SIG-M5 (cell line): ENCODE measurements at places on chromosomes 16 and 17.

- DNase-seq: no peak
These were observed 54.9 kb downstream of the BRIP1 start for GRCh38 chr17:61808442-61808841.

DNA sequence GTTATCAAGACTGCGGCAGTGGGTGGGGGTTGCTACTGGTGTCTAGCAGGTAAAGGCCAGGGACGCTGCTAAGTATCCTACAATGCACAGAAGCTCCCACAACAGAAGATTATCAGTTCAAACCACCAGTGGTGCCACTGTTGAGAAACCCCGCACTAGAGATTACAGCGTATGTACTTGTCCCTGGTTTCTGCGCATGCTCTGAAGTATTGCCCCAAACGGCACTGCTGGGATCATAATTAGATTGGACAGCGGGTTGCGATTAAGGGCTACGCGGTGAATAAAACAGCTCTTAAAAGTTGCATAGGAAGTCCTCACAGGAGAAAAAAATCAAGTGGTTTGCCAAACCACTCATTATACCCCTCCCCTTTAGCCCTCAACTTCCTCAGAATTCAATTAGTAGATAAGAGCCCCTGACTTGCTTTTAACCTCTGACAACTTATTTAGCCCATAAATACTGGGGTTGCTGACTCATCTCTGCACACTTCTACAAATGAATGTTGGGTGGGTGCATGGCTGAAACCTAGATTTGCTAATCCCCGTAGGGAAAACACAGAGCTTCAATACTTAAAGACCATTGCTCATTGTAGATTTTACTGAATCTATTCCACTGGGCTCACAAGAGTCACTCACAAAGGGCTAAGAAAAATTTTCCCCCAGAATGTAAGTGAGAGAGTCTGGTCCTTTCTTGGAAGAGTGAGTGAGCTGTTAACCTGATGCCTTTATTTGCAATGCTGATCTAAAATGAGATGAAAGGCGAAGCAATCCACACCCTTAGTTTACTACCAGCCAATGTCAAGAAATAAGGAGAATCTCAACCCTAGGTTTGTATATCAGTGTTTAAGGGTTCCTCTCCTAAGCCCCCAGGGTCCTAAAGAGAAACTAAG is 91.8 kb downstream of the RGS9 start:
- DNase-seq: peak; percentile 72

DNA sequence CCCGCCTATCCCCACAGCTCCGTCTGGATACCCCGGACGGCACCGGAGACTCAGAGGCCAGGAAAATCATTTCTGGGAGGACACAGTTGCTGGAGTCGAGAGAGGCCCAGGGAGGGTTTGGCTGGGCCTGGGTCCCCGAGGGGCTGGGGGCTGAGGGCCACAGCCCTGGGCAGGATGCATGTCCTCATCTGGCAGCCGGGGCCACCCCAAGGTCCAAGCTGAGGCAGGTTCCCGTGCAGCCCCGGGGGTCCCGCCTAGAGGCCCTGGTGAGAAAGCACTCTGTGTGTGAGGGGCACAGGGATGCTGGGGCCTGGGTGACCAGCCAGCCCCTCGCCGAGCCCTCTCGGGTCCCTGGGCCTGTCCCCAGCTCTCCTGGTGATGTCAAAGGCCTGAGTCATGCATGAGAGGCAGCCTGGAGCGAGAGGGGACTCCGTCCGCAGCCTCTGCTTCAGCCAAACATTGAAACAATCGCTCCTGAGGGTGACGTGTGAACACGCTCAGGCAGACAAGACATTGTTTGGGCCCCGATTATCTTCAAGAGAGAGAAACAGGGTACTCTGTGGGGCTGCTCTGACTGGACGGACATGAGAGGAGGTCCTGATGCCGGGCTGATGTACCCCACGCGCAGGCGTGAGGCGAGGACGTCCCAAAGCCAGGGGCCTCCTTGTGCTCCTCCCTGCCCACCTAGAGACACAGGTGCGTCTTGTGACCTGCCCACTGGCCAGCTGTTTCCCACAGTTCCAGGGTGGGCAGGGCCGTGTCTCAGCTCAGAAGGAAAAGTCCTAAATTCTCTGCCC is 25.8 kb upstream of the C1QTNF8 start:
- DNase-seq: no peak

DNA sequence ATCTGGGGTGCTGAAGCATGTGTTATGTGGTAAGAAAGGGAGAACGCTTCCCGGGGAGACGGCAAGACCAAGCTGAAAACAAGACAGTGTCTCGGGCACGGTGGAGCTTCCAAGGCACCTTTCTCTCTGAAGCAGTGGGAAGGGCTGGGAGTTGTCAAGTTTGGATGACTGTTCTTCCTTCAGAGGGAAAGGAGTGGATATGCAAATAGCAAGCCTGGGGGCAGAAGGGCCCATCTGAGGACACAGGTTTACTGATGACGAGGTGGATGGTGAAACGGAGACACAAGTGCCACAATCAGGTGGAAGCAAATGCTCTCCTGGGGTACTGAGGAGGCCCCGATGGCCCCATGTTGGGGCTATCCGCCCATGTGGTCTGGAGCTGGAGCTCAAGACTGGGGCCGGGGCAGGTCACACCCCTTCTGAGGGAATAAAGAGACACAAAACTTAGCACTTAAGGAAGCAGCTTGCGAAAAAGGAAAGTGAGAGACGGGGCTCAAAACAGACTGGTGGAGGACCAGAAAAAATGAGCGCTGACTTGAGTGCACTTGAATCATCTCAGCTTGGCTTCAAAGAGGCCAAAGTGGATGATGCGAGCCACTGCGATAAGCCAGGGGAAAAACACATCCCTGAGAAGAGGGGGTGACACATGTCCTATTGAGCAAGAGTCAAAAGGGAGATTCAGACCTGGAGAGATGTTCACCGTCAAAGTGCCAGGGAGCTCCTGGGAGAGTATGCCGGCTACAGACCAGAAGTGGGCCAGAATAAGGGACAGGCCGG is 34.8 kb upstream of the MTSS2 start:
- no peak for DNase-seq

GRCh38 chr16:88437367-88437964 is 15.6 kb upstream of the ZFPM1 start:
- no peak for DNase-seq

DNA sequence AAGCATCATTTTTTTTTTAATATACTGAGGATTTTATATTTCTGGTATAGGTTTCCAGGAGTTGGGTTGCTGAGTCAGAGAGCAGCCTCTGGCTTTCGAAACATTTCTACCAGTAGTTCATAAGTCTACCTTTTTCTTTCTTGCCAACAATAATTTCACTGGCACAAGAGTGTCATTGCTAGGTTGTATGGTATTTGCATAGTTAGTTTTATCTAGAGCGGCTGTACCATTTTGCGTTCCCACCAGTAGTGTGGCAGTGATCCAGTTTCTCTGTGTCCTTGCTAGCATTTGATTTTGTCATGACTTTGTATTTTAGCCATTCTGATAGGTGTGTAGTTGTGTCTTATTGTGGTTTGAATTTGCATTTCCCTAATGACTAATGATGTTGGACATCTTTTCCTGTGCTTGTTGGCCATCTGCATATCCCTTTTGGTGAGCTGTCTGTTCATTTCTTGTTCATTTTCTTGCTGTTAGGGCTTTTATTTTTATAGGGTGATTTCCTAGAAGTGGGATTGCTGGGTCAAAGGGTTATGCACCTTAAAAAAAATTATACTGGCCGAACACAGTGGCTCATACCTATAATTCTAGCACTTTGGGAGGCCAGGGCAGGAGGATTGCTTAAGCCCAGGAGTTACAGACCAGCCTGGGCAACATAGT is 39.9 kb downstream of the SNX29 start:
- DNase-seq: no peak

GRCh38 chr16:27803775-27804549 is 254.0 kb downstream of the KATNIP start:
- no peak for DNase-seq

DNA sequence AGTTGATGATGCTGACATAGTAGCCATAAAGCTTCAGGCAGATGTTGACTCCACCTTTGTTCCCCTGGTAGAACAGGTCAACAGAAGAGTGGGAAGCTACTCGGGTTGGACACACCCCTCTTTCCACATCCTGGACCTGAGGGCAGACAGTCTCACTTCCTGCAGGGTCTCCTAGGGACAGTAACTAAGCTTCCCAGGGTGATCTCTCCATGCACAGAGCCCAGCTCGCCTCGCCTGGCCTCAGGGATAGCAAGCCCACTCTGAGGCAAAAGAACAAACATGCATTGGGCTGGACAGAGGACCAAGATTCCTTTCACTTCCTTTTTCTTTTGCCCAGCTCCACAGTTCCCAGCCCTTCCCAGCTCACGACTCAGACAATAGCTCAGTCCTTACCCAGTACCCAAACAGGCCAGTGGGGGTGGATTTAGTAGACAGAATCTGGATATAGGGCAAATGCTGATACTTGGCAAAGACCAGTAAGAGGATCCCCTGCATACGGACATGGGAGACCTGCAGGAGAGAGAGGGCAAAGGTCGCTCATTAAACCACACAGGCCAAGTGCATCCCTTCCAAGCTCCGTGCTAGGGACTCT is 7.0 kb downstream of the INPP5K start:
- DNase-seq: no peak

GRCh38 chr16:81649561-81650184 is 129.4 kb upstream of the PLCG2 start:
- DNase-seq: no peak
